ENCODE measurements at places on chromosomes 1 and 21.

- no peak for DNase-seq
These were observed 216.6 kb downstream of the GREM2 start for GRCh38 chr1:240395336-240395735.

GRCh38 chr1:1132956-1133750 is 17.3 kb upstream of the C1orf159 start:
- DNase-seq = no peak

GRCh38 chr1:174075245-174075692 is 53.1 kb upstream of the RC3H1 start:
- DNase-seq = no peak

- DNase-seq = no peak
These were observed 263.7 kb downstream of the PTPRU start for GRCh38 chr1:29500041-29500440.

GRCh38 chr1:14625996-14626395 is 27.5 kb downstream of the KAZN start:
- no peak for DNase-seq
